Activated CD4-positive, alpha-beta T cell treated with anti-CD3 and anti-CD28 coated beads for 36 hours (primary cell): ENCODE measurements at places on chromosomes 3 and 15. TPM values are rescaled to one million over a fixed set of nuclear protein-coding genes. Genes with fewer than 3 reads are reported as not detected.

DNA sequence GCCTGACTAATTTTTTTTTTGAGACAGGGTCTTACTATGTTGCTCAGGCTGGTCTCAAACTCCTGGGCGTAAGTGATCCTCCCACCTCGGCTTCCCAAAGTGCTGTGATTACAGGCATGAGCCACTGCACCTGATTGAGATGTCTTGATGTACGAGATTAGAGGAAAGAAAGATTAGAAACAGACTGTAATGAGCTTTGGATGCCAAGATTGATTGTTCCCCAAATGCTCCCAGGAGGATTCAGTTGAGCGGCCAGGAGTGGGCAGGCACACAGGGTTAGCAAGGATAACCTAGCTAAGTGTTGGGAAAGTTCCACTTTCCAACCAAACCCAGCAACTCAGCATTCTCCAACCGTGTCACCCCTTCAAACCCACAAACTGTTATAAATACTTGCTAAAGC, 63.7 kb downstream of the SRGAP3 start:
- no peak for DNase-seq

DNA sequence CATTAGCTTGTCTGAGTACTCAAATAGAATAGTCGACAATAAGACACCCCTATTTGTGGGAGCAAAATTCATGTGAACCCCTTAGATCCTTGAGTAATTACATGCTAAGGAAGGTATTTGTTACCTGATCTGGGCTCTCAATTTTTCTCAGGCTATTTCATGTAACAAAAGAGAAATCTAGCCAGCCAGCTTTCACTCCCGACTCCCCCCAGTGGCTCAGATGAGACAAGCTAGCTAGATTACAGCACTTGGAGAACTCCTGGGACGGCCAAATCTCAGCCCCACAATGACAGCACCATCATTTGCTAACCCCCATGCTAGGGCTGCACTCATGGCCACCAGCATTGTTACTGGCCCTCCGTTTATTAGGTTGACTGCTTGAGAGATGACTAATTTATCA, 41.3 kb downstream of the GLDN start:
- DNase-seq: peak; percentile 21

GRCh38 chr3:72601983-72602750, 246.1 kb downstream of the SHQ1 start:
- DNase-seq: no peak

DNA sequence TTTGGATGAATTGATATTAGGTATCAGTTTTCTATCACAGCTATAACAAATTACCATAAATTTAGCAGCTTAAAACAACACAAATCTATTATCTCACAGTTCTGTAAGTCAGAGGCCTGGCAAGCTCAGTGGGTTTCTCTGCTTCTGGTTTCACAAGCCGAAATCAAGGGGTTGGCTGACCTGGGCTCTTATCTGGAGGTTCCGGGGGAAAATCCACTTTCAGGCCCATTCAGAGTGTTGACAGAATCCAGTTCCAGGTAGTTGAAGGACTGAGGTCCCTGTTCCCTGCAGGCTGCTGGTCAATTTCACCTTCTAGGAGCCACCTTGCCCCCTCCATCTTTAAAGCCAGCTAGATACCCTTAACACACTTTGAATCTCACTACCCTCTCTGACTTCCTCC, 11.1 kb upstream of the HHATL start:
- no peak for DNase-seq

DNA sequence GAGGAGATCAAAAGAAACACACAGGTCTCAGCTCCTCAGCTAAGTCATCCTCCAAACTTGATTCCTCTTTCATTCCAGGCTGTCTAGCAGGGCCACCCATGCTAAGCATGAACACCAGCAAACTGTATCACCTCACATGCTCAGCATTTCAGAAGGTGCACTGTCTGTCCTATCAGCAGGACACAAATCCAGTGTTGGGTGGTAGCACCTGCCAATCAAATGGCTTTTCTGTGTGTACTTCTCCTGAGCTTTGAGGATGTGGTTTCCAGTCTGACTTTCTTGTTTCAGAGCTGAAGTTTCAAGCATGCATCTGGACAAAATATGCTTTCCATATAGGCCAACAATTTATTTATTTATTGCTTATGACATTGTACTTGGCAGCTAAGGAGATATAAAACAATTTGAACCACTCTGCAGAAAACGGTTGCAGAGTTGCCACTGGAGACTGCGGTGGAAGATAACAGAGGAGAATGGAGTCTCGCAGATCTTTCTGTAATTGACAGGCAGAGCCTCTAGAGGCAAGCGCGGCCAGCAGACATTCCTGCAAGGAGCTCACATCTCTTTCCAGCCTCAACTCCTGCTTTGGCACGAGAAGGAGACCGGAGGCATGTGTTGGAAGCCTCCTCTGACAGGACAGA, 167.1 kb upstream of the WNT5A start:
- DNase-seq: no peak

The NXPE3 gene
- 12.8 TPM for total RNA-seq

DNA sequence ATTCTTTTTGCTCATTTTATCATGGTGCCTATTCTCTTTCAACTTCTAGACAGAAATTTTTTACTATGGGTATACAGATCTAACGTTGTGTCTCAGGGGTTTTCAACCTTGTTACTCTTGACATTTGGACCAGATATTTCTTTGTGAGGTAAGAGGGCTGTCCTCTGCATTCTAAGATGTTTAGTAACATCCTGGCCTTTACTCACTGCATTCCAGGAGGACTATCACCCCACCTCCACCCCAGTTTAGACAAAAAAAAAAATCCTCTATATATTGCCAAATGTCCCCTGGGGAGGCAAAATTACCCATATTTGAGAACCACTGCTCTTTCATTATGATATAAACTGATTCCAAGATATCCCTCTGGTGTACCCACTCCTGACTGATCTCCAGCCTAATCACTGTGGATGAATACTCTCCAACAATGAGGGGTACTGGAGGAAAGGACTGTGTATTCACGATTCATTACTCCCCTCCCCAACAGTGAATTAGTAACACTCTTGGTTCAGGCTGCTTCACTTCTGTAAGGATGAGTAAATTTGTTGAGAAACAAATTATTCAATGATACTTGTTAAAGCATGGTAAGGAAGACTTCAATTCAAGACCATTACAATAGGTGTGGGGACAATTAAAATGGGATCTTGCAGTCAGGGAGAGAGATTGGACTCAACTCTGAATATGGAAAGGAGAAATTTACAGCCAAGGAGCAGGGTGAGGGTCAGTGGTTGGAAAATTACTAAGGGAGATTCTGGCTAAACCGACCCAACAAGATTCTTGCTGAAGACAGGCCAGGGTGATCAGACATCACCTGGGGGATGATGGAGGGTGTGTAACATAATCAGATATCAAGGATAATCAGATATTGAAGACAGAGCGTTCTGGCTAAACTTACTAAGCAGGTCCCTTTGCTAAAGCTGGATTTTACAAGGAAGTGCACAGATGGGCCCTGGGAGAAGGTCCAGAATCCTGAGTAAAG, 123.8 kb upstream of the DAZL start:
- DNase-seq: no peak

The CAMKV gene
- total RNA-seq: 1.1 TPM

GRCh38 chr3:123459862-123460261, 11.0 kb upstream of the ADCY5 start:
- DNase-seq: no peak

DNA sequence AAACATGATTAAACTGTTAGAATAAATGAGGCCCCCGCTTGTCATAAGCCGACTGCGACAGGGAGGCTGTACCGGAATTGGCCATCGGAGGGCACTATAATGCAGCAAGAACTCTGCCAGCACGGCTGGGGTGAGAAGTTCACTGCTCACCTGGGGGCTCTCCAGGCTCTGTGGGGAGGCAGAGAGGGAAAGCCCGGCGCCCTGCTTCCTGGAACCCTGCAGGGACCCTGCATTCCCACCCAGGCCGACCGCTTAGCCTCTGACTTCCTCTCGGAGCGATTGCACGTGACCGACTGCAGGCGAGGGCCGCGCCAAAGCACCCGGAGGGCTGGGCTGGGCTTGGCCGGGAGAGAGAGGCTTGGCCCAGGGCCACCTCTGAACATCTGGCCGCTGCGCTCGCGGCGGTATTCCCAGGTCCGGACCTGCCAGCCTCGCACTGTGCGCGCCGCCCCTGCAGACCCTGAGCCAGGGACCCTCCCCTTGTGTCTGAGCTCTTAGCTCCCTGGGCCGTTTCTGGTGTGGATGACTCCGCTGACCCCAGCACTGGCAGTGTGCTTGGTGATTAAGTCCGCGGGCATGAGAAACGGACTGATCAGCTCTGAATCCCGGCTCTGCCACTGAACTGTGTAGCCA, 26.2 kb downstream of the DRD3 start:
- peak; percentile 91 for DNase-seq

- DNase-seq: no peak
Observed at GRCh38 chr15:43150191-43150929, 17.0 kb downstream of the TMEM62 start.

The SLTM gene
- total RNA-seq: 85.6 TPM

The RSL24D1 gene
- total RNA-seq: 188 TPM

- no peak for DNase-seq
Observed at GRCh38 chr15:68551296-68551635, 27.5 kb upstream of the CORO2B start.

- no peak for DNase-seq
Observed at GRCh38 chr15:62691008-62691407, 351.5 kb upstream of the TPM1 start.

DNA sequence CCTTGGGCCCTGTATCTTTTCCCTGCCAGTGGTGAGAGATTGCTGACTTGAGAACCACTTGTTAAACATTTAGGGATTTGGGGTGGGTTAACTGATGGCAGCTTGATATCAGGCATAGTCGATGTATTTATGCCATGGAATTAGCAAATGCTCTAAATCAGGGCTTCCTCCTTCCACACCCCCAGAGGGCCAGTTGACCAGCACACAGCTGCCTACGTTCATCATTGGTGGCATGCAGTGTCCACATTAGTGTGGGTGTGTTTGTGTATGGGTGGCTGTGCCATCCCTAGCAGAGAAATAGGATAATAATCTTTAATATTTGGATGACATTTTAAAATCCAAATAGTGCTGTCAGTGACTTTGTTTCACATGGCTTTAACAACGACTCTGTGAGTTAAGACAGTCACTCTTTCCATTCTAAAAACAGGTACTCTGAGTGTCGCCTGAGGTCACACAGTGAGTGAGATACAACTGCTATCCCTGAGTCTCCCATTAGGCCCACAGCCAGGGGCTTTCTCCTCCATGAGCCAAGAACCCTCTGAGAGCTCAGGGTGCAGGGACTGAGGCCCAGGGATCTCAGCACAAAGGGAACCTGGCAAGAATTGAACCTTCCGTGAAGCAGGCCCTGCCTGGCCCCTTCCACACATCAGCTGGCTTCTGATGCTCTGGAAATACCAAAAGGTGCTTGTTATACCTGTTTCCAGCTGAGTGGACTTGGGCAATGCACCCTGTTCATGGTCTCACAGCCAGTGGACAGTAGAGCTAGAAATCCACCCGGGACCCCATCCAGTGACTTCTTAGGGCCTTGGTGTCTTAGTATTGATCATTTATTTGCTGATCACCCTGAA, 4.3 kb upstream of the LTF start:
- no peak for DNase-seq

- DNase-seq: no peak
Observed at GRCh38 chr15:83585601-83586335, 68.2 kb upstream of the ADAMTSL3 start.

- no peak for DNase-seq
Observed at GRCh38 chr3:87361271-87361670, 84.9 kb upstream of the POU1F1 start.

The FAM174B gene
- total RNA-seq: 4.9 TPM

GRCh38 chr3:69406163-69406562, 20.3 kb upstream of the FRMD4B start:
- no peak for DNase-seq
